Aorta (tissue), 5 donors: ENCODE measurements at places on chromosomes 2 and 18. TPM values are rescaled to one million over a fixed set of nuclear protein-coding genes. Genes with fewer than 3 reads are reported as not detected.

The CUL3 gene
- 33.6 TPM for polyA plus RNA-seq

The GLS gene
- polyA plus RNA-seq = 59.4 TPM

The GLI2 gene
- 0.88 TPM for polyA plus RNA-seq

The MARCO gene
- polyA plus RNA-seq = 0.54 TPM

The SPATA3 gene
- not detected for polyA plus RNA-seq

The UGT1A5 gene
- not detected for polyA plus RNA-seq

The FIGN gene
- polyA plus RNA-seq = 1.6 TPM

The CAPN10 gene
- polyA plus RNA-seq = 12.6 TPM

The BCL2L11 gene
- polyA plus RNA-seq = 2.8 TPM

The ADD2 gene
- polyA plus RNA-seq = 0.15 TPM

The PPP1R1C gene
- polyA plus RNA-seq = 1.4 TPM

The NCKAP5 gene
- polyA plus RNA-seq = 0.75 TPM

The RNF149 gene
- 22.9 TPM for polyA plus RNA-seq

The ANKRD30B gene
- not detected for polyA plus RNA-seq

The IL36RN gene
- polyA plus RNA-seq = not detected

The ANKRD30BL gene
- polyA plus RNA-seq = not detected

The PSMA8 gene
- polyA plus RNA-seq = not detected

The SLC30A3 gene
- polyA plus RNA-seq = 4.0 TPM

The M1AP gene
- polyA plus RNA-seq = not detected

The TNFAIP6 gene
- 2.9 TPM for polyA plus RNA-seq

The MC5R gene
- polyA plus RNA-seq = not detected

The MOCOS gene
- 0.90 TPM for polyA plus RNA-seq

The SERPINB11 gene
- not detected for polyA plus RNA-seq

The MBP gene
- 9.1 TPM for polyA plus RNA-seq

The PRKAG3 gene
- 0.13 TPM for polyA plus RNA-seq

The ALK gene
- not detected for polyA plus RNA-seq

The VPS54 gene
- polyA plus RNA-seq = 22.9 TPM

The WBP1 gene
- polyA plus RNA-seq = 59.2 TPM

The ICA1L gene
- polyA plus RNA-seq = 8.4 TPM

The OSBPL1A gene
- 30.9 TPM for polyA plus RNA-seq

The FBXO48 gene
- polyA plus RNA-seq = 0.43 TPM

The NXPH2 gene
- polyA plus RNA-seq = not detected

The POTEF gene
- not detected for polyA plus RNA-seq

The COL5A2 gene
- 13.3 TPM for polyA plus RNA-seq
